ENCODE measurements at places on chromosomes 12 and 14.

DNA sequence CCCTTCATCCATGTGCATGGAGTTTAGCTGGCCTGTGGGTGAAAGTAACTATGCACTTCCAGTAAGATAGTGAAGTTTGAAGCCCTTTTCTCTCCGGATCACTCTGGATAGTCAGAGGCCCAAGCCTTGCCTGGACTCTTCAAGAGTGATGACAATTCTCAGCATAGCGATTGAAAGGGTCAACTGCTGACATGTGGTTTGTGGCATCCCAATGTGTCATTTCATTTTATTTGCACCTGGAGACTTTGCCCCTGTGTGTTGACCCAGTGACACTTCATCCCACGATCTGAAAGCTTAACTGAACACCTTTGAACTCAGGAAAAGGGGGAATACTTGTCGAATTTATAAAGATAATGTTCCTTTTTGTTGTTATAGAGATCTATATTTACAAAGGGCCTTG is 711.9 kb upstream of the TMEM132C start:
- no peak for DNase-seq

- no peak for DNase-seq
Observed at GRCh38 chr12:14873440-14874185, 12.0 kb downstream of the MGP start.

DNA sequence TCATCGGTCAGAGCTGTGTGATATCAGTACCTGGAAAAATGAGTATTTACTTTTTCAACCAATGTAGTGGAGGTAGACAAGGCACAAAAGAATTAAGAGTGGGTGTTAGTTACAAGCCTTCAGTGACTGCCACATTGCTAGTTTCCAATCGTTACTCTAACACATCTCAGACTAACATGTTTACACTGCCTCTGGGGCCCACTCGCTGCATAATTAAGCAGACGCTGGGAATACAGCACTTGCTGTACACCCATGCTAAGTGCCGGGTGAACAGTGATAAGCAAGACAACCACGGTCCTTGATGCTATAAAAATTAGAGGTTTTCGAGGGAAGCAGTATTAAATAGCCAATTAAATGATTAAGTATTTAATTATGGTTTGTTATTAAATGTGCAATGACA is 1147.6 kb downstream of the AACS start:
- DNase-seq, result no peak

GRCh38 chr14:104072586-104072985 is 12.9 kb upstream of the ASPG start:
- no peak for DNase-seq

- no peak for DNase-seq
Observed at GRCh38 chr12:76264611-76265012, 83.6 kb downstream of the BBS10 start.

GRCh38 chr12:76643438-76643837 is 83.9 kb upstream of the OSBPL8 start:
- no peak for DNase-seq

DNA sequence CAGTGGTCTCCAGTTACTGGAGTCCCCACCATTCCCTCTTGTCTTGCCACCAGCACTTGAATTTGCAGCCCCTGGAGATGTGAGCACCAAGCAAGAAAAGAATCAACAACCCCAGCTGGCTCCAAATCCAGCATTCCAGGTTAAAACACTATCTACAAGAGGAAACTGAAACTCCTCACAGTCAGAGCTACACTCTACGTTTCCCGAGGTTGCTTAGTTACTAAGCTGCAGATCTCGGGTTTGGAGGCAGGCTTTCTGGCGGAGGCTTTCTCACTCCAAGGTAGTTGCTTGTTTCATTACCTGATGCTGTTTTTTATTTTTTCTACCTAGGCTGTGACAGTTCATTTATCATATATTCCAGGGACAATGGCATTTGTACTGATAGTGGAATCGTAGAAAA is 248.1 kb downstream of the GLT1D1 start:
- no peak for DNase-seq

DNA sequence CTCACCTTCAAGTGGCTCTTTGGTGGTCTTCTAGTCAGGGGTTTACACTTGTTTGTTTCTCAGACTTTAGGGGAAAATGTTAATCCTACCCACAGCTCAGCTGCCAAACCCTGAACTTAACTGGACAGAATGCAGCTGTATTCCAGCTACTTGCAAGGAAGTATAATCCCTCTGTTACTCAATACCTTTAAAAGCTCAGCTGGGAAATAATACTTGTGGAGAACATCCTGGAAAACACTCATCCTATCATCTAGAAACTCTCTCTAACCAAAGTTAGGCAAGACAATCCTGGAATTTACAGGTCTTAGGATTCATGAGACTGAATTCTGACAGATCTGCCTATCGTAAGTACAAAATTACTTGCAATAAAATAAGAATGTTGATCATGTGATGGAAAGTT is 404.1 kb downstream of the ADAMTS20 start:
- no peak for DNase-seq

DNA sequence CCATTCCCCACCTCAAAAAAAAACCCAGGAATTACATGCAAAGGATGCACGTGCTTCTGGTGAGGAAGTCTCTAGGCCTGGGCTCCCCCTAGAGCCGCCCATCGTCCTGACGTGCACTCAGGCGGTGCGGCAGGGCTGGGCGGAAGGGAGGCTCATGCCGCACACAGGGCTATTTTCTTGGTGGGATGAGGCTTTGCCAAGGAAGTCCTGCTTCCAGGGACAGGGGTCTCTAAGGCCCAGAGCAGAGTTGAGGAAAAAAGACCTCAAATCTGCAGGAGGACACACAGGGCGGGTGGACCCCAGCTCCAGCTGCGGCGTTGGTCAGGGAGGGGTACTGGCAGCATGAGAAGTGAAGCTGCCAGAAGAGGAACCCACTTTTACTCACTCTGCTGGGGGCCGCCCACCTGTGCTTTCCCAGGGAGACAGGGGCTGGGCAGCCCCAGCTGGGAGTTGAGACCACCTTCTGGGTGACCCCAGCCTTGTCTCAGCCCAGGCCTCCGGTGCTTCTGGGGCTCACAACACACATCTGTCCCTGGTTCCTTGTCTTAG is 4.2 kb downstream of the RHOF start:
- DNase-seq, result peak; percentile 82

DNA sequence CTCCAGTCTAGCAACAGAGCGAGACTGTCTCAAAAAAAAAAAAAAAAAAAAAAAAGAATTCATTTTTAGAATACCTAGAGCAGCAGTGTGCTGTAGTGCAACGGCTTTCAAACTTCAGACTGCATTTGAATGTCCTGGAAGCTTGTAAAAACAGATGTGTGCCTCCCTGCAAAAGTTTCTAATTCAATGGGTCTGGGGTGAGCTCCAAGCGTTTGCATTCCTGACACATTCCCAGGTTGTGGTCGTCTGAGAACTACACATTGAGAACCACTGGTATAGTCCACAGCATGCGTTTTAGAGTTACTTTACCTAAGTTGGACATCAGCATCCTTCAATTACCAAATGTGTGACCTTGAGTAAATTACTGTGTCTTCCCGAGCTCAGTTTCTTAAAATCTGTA is 816.8 kb downstream of the NRXN3 start:
- DNase-seq, result no peak

- DNase-seq, result no peak
Observed at GRCh38 chr14:55418411-55418810, 6.8 kb upstream of the ATG14 start.

- no peak for DNase-seq
Observed at GRCh38 chr14:33534632-33535031, 416.2 kb downstream of the EGLN3 start.

GRCh38 chr14:106620368-106620767 is 1094.0 kb downstream of the TMEM121 start:
- no peak for DNase-seq

DNA sequence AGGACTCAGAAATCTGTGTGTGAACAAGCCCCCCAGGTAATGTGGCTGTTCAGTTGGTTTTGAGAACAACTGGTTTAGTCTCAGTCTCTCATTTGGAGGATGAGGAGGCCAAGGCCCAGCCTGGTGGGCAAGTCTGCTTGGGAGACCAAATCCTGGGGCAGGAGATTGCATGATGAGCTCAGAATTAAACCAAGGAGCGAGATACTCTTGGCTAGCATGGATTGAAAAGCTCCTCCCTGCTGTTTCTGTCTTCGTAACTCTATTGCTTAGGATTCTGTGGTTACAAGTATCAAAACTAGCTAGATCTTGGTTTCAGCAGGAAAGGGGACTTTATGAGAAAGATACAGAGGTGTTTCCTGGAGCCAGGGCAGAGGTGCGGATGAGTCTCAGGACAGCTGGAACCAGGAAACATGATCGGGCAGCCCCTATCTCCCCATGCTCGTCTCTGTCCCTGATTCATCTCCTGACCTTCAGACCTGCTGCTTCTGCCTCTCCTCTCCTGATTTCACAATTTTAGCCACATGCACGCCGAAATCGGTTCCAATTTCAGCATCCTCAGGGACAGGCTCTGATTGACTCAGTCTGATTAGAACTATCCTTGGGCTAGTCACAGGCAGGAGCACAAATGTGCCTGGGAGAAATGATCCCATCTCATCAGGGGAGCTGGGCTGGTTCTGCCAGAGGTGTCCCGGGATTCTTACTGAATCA is 40.2 kb upstream of the RIN3 start:
- DNase-seq, result no peak

DNA sequence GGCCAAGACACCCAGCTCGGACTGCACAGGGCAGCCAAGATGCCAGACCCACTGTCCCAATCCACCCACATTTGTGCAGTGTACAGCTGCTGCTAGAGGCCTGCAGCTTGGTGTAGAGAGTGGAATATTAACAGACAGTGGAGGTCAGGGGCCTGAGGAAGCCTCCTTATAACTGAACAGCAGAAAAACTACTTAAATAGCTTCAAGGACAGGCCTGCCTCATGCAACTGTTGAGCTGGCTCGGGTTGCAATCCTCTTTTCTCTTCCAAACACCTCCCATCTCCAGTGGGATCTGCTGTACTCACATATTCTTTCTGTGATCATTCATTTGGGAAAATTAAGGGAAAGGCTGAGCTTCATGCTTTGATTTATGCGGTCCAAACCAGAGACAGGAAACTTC is 1043.2 kb upstream of the TMEM132C start:
- DNase-seq, result no peak

- no peak for DNase-seq
Observed at GRCh38 chr12:26465419-26466097, 270.2 kb downstream of the SSPN start.

- no peak for DNase-seq
Observed at GRCh38 chr14:92586963-92587699, 73.5 kb downstream of the RIN3 start.

DNA sequence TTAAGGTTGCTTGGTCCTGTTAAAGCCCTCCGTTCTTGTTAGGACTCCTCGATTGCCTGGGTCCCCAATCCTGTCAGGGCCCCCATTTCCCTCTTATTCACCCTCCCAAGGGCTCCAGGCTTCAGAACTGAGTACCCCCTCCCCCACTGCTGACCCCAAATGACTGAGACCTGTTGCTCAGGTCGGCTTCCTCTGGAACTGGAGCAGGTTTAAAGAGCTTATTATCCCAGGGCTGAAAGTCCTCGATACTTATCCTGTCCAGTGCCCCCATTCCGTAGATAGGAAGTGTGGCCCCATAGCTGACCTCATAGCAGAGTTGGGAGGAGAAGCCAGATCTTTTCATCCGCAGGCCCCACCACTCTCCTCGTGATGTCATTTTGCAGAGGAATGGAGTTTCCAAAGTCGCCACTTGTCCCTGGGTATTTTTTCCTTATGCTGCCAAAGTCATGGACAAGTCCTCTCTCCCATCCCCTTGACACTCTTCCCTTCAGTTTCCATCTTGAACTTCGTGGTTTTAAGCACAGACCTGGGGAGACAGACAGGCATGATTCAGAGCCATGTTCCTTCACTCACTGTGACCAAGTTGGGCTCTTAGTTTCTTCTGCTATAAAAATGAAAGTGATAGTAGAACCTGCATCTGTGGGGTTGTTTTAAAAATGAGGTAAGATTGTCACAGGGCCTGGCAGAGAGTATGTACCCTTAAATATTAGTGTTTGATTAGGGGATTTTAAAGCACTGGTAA is 1.2 kb downstream of the USP30 start:
- DNase-seq, result no peak

- DNase-seq, result no peak
Observed at GRCh38 chr14:54893151-54893760, 9.4 kb downstream of the GCH1 start.

- DNase-seq, result no peak
Observed at GRCh38 chr12:80894179-80894578, 43.6 kb downstream of the LIN7A start.

- peak; percentile 65 for DNase-seq
Observed at GRCh38 chr12:52086366-52086765, 6.9 kb downstream of the SMIM41 start.

DNA sequence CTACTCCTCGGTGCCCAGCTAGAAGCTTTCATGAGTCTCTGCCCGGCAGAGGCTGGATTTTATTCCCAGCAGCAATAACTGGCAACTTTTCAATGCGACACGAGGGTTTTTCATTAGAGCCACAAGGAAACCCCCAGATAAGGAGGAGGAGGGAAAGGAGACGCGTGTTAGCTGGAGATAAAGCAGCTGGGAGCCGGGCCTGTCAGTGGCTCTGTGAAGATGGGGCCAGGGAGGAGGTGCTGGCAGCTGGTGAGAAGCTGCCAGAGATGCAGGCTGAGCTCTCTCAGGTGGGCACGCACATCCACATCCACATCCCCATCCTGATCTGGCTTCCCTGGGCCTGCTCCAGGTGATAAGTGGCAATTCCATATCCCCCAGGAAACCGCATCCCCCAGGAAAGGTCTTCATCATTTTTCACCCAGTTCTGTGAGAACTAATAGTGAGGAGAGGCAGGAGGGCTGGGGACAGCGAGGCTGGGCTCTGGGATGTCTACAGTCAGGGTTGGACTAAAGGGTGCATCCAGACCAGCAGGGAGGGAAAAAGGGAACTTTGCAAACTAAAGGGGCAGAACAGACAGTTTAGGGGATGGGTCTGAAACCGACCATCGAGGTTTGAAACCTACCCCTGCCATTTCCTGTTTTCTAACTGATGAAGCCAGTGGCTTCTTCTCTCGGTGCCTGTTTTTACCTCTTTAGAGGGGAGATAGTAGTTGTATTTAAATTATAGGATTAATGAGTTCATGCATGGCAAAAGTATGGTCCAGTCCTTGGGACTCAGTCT is 413.2 kb downstream of the DPF3 start:
- no peak for DNase-seq

- no peak for DNase-seq
Observed at GRCh38 chr12:9068600-9068999, 47.1 kb downstream of the A2M start.

DNA sequence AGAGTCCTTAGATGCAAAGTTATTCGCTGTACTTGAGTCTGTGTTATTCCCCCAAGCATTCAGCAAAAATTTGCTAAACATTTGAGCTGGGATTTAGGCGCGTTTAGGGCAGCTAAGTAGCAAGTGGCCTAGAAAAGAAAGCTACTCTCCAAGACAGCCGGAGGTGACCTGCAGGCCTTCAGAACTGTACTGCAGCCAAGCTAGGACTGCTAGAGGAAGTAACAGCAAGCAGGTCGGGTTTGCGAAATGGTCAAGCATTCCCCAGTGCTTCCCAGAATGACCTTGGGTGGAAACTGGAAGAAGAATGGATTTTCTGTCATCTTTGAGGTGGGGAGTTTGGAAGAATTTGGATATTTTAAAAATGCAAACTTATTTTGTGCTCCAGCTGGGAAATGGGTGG is 287.5 kb downstream of the FOXN3 start:
- no peak for DNase-seq
